ENCODE measurements at places on chromosomes 7 and 10.

DNA sequence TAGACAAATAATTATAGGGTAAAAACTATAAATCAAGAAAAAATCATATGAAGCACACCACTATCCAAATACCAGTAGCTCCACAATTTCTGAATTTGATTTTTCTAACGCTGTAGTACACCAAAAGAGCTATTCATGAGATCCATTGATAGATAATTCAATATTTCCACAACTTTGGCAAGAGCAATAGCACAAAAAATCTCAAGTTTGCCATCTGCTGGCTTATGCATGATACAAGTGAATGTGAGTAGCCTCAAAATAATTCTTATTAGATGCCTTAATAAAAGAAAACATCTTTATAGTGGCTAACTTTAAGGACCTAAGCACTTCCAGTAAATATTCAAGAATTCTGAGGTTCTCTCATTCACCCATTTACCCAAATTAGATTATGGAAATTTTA lies 2.2 kb upstream of the TMEM196 start:
- DNase-seq: no peak

- no peak for DNase-seq
Observed at GRCh38 chr10:22824520-22824919, 103.3 kb upstream of the ARMC3 start.

GRCh38 chr10:30736685-30737232 lies 107.2 kb upstream of the LYZL2 start:
- DNase-seq: no peak

GRCh38 chr7:147659036-147659995 lies 931.2 kb upstream of the C7orf33 start:
- DNase-seq: no peak

GRCh38 chr10:125797994-125798662 lies 22.5 kb upstream of the MMP21 start:
- no peak for DNase-seq

- no peak for DNase-seq
Observed at GRCh38 chr7:28041508-28042314, 138.9 kb downstream of the JAZF1 start.

DNA sequence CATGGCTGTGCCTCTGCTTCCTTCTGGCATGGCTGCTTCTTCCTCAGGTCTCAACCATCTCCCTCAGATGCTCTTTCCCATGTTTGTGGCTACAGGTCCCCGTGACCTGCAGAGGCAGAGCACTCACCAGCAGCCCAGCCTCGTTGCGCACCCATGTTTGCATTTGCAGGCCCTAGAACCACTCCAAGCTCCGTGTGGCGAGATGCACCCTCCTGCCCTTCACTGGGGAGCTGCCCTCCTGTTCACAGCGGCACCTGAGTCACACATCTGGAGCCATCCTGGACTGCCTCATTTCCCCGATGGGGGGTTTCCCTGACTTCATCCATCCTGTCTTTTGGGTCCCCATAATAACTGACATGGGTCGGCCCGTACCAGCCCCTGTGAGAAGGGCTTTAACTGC lies 35.9 kb downstream of the EGFR start:
- DNase-seq: no peak

DNA sequence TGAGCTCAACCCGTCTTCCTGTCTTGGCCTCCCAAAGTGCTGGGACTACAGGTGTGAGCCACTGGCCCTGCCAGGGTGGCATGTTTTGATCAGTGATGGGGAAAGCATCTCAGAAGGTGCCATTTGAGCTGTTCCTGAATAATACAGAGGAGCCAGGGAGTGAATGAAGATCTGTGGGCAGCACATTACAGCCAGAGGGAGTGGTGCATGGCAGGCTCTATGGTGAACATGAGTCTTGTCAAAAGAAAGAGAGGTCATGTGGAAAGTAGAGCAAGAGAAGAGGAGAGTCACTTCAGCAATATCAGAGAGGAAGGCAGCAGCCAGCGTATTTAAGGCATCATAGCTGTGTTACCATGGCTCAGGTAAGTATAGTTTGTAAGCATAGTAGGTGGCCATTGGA lies 275.7 kb upstream of the LRGUK start:
- no peak for DNase-seq

DNA sequence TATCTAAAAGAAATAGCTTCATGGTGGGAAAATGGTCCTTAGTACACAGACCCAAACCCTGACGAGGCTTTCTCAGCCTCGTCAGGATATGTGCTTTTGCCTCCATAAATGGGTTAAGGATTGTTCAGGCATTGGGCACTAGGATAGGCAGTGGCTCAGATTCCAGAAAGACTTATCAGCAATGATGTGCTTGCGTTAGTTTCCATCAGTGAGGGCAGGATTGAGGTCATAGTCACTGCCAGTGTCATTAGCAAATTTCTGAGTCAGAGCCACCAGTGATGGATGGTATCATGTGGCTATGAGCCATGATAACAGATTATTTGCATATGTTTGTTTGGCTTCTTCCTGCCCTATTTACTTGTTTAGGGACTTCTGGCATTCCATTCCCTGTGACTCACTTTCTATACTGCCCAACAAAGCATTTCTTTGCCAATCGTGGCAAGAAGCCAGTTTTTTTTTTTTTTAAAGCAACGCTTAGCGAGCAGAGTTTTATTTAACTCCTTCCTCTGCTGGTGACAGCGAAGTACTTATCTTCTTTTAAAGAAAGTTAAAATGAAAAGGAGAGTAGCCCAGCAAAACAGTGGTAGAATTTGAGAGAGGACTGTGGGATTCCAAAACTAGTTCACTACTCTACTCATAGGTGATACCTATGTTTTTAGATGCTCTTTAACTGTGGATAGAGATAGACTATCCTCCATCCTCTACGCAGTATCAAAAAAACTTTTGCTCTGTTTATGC lies 44.4 kb downstream of the MYPN start:
- no peak for DNase-seq

DNA sequence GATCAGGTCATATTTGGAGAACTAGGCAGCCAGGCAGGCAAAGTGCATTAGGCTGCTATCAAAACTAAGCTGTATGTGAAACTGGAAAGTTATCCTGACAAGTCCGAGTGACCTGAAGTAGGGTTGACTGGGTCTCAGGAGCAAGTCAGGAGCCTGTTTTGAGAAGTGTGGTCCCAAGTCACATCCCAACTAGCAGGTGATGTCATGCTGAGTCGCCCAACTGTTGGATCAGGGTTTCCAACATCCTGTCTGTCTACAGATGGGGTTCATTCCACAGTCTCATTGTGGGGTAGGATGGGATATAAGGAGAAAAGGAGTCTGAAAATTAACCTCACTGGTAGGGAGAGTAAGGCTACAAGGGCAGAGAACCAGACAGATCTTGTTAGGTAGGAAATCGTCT lies 27.0 kb downstream of the SLC26A4 start:
- no peak for DNase-seq

DNA sequence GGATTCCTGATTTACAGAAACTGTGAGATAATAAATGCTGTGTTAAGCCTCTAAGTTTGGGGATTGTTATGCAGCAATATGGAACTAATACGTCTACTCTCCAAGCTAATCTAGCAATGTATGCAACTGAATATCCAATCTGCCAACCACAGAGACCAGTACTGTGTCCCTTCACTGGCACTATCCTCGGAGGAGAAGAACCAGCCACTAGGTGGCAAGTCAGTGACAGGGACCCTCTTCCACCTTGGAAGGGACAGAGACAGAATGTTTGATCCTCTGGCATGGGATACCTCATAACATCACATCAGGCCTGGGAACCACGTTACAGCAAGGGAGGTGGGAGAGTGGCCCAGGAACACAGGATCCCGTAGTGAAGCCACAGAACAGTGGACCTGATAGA lies 96.4 kb downstream of the CREM start:
- no peak for DNase-seq

GRCh38 chr10:126842836-126843235 lies 62.4 kb upstream of the DOCK1 start:
- no peak for DNase-seq

DNA sequence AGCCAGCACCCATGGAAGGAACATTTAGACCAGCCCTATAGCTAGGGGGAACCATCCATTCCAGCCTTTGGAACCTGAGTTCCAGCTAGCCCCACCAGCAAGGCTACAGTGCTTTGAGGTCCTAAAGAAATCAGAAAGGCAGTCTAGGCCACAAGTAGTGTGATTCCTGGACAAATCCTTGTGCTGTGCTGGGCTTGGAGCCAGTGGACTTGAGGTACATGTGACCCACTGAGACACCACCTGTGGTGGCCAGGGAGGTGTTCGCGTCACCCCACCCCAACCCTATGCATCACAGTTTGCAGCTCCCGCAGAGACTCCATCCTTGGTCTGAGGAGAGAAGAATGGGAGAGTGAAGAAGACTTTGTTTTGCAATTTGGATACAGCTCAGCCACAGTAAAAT lies 31.8 kb downstream of the ZNF277 start:
- DNase-seq: no peak

DNA sequence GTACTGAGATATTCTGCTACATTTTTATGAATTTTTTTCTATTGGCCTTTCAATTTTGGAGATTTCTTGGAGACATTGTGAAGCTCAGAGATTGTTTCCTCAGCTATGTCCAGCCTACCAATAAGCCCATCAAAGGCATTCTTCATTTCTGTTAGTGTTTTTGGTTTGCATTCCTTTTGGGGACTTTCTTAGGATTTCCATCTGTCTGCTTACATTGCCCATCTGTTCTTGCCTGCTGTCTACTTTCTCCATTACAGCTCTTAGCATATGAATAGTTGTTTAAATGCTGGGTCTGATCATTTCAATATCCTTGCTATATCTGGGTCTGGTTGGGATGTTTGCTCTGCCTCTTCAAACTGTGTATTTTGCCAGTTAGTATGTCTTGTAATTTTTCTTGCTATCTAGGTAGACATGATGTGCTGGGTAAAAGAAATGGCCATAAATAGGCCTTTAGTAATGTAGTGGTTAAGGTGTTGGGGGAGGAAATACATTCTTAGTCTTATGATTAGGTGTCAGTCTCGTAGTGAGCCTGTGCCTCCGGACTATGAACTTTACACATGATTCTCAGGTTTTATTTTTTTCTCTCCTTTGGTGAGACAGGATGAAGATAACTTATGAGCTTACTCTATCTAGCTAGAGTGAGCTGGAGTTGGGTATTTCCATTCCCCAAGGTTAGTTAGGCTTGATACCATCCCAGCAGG lies 32.6 kb upstream of the NME8 start:
- no peak for DNase-seq

DNA sequence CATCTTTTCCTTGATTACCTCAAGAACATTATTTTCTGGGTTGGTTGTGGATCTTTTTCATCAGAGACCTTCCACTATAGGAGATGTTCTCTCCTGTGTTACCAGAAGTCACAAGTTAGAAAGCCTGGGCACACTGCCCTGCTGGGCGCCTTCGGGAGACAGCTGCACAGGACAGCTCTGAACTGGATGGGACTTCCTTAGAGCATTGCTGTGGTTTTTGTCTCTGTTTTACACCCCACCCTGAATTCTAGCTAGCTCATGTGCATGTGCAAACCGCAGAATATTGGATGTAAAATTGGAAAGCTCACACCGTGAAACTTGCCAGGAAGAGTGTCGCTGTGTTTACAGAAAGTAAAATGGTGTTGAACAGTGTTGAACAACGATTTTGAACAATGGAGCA lies 54.4 kb upstream of the SEC61G start:
- no peak for DNase-seq

DNA sequence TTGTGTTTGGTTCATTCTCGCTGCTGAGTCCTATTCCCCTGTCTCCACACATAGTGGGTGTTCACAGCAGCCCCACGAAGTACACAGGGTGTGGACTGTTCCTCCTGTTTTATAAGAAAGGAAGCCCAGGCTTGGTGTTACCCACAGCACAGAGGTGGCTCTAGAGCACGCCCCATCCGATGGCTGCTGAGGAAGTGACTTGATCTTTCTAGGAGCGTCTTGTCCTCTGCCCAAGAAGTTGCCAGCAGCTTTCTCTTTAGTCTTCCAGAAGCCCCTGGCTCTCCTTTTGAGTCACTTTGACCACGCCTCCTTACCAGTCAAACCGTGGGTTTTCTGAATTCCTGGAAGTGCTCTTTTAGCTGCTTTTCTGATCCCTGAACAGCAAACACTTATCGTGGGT lies 94.0 kb downstream of the GRK5 start:
- peak; percentile 37 for DNase-seq

- no peak for DNase-seq
Observed at GRCh38 chr7:85396676-85397075, 209.8 kb upstream of the SEMA3D start.

DNA sequence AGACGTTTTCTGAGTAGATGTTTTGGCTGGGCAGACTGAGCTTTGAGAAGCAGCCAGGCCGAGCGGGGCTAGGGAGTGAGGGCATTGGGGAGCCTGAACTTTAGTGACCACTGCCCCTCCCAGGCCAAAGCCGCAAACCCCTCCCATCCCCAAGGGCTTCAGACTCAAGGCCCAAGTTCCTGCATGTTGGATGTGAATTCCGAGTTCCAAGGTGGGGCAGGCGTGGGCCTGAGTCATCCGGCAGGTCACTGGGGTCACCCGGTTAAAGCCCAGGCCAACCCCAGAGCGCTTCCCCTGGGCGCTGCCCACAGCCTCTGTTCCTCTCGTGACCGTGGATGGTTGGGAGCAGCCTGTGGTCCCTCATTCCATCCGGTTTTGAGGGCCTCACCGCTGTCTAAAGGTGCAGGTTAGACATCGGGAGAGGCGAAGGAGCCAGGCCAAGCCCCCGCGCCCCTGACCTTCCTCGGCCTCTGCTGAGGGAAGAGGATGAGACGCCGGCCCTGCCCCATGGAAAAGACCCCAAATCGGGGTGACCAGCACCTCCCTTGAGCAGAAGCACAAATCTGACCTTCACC lies 6.9 kb upstream of the PDGFA start:
- no peak for DNase-seq

- no peak for DNase-seq
Observed at GRCh38 chr7:3064067-3064466, 20.4 kb upstream of the CARD11 start.

DNA sequence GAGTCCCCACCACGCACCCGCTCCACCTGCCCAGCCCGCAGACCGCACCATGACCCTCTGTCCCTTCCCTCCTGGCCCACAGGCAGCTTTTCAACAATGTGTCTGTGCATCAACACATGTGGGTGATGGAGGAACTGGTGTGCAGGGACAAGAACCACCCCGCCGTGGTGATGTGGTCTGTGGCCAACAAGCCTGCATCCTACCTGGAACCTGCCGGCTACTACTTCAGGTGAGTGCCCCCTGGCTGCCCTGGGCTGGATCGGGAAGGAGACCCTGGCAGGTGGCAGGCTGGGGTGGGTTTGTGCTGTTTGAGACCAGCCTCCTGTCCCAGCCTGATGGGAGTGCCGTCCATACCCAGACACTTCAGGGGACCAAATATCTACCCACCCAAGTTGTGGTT lies 69.6 kb downstream of the ZNF727 start:
- no peak for DNase-seq

DNA sequence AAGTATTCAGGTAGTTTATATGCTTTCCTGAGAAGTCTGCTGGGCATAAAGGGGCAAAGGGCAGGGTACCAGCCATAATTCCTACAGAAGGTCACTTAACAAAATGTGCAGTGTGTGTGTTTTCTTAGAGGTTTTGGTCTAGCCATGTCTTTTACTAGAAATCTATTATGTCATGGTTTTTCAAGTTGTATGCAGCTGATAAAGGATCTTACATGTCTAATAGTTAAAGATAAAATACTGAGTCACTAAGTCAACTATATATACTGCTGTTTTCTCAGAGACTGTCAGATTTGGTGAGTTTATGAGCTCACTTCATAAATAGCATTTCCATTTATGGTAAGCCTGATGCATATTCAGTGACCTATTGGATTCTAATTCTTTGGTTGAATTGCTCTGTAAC lies 7.7 kb downstream of the CASP2 start:
- no peak for DNase-seq

Measured in stimulated activated CD4-positive, alpha-beta T cell treated with anti-CD3 and anti-CD28 coated beads, TNF-alpha, amount 100 ng/mL, for 48 hours (primary cell).